HT1080 (cell line): ENCODE measurements at places on chromosomes 5 and 9.

- DNase-seq: no peak
These were observed 2.5 kb downstream of the NHP2 start for GRCh38 chr5:178150977-178151734.

- no peak for DNase-seq
These were observed 459.4 kb upstream of the NMUR2 start for GRCh38 chr5:152864447-152864846.

- DNase-seq: no peak
These were observed 39.3 kb upstream of the KCNIP1 start for GRCh38 chr5:170464280-170465127.

- DNase-seq: no peak
These were observed 2.3 kb downstream of the GDNF start for GRCh38 chr5:37837414-37838032.

GRCh38 chr9:92147030-92147851 lies 32.0 kb upstream of the SPTLC1 start:
- DNase-seq: peak; percentile 94

DNA sequence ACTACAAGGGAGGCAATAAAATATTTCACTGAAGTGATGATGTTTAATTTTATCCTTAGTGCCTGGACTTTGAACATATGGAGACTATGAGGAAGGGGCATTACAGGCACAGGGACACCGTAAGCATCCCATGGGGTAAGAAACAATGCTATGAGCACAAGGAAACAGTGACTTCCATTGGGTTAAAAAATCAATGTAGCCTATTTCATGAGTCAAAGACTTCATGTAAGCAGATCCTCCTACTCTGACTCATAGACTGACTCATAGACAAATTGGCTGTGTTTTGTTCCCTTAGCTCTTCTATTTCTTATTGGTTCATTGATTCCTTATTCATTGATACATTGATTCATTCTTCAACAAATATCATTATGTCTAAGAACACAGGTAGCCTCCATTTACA lies 351.0 kb downstream of the PRELID2 start:
- DNase-seq: peak; percentile 72

GRCh38 chr5:109786206-109786855 lies 96.6 kb downstream of the MAN2A1 start:
- no peak for DNase-seq

DNA sequence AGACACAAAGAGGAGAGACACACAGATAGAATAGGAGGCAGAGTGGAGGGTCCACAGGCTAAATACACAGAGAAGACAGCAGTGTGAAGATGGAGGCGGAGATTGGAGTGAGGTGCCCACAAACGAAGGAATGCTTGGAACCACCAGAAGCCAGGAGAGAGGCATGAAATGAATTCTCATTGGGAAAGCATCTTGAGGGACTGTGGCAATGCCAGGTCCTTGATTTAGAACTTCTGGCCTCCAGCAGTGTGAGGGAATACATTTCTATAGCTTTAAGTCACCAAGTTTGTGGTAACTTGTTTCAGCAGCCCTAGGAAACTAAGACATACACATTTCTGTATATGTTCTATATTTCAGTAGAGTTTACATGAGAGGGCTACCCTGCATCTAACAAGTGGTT lies 396.6 kb upstream of the ZNF608 start:
- no peak for DNase-seq

DNA sequence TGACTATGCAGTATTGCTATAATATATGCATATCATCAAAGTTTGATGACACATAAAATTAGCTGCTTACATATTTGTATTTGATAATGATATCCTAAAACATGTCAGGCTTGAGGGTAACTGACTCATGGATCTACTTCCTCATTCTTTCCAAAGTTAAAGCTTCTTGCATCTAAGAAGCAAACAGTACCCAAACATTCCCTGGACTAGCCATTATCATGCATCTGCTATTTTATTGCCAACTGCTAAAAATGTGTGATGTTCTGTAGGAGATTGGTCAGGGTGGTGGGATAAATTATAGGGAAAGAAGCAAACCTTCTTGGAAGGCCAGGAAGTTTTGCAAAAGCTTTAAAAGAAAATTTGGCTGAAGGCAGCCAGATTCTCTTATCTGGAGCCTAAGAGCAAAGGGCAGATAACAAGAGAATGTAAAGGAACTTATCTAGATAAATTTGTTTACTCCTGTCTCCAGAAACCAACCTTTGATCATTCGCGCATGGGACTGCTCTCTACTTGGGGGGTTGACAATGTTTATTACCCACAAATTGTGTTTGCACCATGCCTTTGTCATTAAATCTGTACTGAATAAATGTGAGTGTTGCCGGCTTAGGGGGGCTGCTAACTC lies 604.1 kb upstream of the TLE4 start:
- no peak for DNase-seq

DNA sequence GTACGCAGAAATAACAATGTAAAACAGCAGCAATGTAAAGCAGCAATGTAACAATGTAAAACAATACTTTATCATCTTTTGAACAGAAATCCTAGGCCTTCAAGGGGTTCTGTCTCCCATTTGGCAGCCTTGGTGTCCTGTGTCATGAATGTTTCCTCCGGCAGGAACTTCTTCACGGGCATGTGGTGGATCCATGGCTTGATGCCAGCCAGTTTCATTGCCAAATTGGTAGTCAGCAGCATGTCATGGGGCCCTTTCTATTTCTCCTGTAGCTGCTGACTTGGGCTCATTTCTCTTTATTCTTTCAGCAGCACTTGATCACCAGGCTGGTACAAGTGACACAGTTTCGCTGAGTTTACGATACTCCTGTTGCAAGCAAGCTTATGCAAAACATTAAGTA lies 275.3 kb downstream of the HTR1A start:
- peak; percentile 38 for DNase-seq

- no peak for DNase-seq
These were observed 41.4 kb upstream of the PAPPA start for GRCh38 chr9:116112236-116112635.

- DNase-seq: peak; percentile 80
These were observed 9.9 kb upstream of the FBP2 start for GRCh38 chr9:94603259-94604160.

GRCh38 chr9:25415718-25416117 lies 262.5 kb downstream of the TUSC1 start:
- DNase-seq: no peak

DNA sequence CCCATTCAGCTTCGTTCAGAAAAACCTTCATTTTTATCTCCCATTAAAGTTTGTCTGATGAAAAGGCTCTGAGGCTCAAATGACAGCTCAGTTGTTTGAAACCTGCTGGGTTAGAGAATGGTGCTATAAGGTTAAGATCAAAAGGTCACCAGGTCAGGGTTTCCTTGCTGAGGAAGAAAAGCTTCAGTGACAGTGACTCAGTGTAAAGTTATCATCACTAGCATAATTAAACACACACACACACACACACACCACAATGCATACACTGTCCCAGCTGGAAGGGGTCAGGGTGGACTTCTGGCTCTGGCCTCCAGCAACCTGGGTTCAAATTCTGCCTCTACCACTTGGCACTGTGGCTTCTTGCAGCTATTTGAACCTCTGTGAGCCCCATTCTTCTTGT lies 281.1 kb downstream of the DOCK8 start:
- no peak for DNase-seq

DNA sequence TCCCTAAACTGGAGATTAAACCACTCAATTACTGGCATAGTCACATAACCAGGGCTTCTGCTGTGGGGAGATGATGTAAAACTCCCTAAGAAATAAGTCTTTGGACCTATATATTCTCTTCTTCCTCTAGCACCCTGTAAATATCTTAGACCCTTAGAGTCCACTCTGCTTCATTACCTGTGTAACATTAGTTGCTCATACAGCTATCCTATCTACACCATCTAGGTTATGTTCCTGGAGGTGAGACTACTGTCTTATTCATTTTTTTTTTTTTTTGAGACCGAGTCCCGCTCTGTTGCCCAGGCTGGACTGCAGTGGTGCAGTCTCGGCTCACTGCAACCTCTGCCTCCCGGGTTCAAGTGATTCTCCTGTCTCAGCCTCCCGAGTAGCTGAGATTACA lies 9.6 kb upstream of the TICAM2 start:
- DNase-seq: no peak

DNA sequence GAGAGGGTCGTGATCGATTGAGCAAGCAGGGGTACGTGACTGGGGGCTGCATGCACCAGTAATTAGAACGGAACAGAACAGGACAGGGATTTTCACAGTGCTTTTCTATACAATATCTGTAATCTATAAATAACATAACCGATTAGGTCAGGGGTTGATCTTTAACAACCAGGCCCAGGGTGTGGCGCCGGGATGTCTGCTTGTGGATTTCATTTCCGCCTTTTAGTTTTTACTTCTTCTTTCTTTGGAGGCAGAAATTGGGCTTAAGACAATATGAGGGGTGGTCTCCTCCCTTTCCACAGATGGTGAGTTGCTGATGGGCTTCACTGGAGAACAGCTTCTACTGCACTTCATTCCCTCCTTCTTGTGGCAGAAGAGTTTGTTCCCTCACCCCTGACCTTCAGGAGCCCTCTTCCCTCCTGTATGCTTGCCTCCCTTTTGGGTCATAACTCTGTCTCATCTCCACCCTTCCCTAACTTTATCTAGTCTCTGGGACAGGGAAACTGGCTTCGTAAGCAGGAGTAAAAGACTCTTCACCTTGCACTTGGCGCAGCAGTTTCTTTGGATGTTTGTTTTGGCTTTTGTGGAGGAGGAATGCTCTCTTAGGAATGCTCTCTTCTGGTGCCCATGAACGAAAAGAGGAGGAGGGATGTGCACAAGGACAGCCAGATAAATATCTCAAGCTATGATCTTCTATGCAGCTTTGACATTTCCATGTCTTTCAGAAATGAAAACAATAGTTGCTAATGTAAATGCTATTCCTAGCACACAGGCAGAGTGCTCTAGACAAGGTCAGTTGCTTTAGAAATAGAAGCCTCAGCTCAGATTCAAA lies 139.8 kb upstream of the RPS23 start:
- no peak for DNase-seq

DNA sequence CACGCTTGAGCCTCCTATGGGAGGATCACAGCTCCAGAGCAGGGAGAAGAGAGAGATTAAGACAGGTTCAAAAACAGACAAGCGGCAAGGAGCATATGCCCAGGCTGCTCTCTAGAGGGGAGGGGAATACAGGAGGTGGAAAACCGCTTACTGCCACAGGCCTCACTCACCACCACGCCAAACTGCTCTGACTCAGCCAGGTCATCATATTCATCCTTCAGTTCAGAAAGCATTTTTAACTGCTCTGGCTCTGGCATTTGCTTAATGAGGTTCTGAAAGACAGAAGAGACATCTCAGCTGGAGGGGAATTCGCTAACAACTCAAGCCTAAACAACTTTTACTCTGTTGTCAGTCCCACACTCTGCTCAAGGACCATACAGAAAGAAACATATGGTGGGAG lies 40.1 kb downstream of the PCDHGC5 start:
- no peak for DNase-seq

GRCh38 chr5:2001300-2001699 lies 118.6 kb upstream of the IRX4 start:
- no peak for DNase-seq

DNA sequence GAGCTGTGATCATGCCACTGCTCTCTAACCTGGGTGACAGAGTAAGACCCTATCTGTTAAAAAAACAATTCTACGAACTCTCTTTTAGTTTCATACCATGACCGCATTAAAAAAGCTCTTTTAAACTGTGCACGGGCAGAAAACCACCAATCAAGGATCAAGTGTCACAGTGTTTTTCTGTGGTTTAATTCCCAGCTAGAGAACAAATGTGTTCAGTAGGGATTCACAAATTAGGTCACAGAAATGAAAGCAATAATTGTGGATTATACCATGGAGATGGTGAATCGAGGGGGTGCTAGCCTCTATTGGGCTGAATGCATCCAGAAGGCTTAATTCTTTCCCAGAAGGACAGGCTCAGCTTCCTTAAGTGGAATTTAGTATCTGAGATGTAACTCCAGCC lies 79.1 kb downstream of the ATG10 start:
- DNase-seq: no peak

DNA sequence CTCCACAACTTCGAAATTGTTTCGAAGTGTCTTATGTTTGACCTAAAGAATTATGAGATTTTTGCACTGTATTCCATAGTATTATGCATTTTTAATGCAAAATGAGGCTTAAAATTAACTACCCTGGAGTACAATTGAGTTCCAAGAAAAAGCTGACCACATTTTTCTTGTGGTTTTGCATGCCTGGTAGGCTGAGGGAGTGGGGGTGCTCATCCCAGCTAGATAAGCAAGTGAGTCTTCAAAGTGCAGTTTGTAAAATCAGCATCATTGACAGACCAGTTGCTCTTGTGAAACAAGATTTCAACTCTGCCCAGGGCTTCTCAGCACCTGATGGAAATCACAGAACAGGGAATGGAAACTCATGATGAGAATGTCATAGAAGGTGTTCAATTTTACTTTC lies 17.0 kb upstream of the NDUFS4 start:
- peak; percentile 39 for DNase-seq

DNA sequence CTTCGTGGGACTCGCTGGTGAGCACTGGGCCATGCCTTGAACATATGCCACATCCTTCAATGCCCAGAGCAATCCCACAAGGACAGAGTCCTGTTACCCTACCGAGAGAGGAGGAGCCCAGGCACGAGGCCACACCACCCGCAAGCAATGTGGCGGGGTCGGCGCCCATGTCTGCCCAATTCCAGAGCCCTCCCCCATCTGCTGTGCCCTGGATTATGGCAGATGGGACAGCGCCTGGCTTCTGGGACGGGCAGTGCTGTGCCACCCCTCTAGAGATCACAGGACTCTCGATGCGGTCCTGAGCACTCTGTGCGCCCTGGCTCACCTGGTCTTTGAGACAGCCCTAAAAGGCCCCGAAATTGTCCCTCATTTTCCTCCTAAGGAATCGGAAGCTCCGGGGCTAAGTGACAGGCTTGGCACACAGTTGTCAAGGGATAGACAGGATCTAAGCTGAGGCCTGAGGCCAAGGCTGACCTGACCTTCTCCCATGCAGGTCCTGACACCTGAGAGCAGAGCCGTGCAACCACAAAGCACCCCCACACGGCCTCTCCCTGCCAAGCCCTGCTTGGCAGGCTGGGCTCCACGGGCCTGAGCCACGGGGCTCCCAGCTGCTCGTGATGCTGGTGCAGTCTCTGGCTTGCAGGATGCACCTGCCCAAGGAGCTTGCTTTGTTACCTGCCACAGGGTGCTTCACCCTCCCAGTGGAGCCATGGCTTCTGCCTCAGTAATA lies 48.8 kb downstream of the PRRT1B start:
- no peak for DNase-seq

GRCh38 chr9:14095277-14095676 lies 218.7 kb downstream of the NFIB start:
- DNase-seq: no peak

DNA sequence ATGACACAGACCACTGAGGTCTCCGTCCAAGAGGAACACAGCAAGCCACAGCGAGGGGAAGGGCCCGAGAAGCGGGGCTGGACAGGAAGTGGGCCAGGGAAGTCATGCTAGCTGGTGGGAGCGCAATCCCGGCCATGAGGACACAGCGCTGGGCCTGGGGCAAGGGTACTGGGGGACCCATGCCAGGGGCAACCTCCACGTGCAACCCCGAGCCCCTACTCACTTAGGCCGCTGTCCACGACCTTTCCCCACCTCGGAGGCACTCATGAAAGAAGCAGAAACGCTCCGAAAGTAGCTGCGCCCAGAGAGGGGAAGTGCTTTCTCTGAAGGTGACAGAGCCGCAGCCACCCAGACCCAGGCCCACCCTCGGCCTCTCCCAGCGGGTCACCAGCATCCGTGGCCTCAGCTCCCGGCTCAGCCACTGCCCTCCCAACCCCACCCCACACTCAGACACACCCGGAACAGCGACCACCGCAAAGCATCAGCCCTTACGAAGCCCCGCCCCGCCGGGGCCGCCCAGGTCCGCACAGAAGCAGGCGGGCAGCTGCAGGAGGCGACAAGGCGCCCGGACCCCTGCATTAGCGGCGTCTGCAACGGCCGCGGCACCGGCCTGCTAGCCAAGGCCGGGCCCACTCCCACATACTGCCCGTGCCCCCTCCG lies 782 bp downstream of the BICD2 start:
- no peak for DNase-seq
